ENCODE measurements at places on chromosomes 2 and 18. TPM values are rescaled to one million over a fixed set of nuclear protein-coding genes. Genes with fewer than 3 reads are reported as not detected.

DNA sequence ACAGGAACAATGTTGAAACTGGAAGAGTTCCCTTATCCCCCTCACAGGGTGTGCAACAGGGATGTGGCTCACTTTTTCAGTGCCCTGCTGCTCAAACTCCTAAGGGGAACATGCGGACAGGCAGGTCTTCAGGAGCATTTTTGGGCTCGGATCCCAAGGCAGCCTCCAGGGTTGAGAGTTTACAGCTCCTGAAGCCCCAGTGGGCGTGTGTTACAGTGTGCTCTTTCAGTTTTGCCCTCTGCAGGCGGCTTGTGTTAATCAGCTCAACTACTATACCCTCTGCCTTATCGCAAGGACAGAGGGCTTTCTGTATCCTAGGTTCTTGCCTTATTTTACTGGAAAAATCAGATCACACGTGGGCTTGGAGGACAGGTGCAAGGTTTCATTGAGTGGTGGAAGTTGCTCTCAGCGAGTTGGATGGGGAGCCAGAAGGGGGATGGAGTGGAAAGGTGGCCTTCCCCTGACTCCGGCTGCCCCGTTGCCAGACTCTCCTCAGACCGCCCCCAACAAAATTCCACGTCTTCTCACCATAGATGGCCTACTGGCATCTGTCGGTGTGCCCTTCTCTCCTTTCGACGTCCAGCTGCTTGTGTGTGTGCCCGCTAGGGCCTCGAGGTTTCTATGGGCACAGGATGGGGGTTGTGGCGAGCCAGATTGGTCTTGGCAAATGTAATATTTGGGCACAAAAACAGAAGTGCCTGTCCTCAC lies 541.9 kb downstream of the TMX3 start:
- no peak for DNase-seq

DNA sequence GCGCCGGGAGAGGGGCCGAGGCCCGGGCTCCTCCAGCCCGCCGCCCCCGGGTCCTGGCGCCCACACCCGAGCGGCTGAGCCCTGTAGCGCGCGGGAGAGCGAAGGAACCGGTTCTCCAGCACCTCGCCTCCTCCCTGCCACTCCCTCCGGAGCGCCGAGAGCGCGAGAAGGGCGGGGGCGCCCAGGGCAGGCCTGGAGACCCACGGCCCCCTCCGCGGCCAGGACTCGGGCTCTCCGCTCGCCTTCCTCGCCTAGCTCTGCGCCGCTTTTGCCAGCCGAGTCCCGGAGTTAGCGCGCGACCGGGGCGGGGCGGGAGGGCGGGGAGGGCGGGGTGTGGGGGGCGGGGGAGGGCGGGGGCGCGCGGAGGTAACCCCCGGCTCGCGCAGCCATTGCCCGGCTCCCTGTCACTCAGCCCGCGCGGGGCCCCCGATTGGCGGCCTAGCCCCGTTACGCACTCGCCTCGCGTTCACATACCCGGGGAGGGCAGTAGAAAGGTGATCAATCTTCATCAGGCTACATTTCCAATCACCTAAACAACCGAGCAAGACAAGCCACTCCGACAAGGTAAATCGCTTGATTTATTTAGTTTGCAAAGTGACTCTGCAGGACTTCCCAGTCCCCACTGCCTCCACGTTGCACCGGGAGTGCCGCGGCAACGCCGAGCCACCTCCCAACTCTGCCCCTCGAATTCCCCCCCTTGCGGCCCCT lies at the start of gene OTX1:
TSS of gene OTX1 (plus strand) at position 497 of the 708 bp plus-strand sequence. CDS start 2,161 bp downstream, outside the sequence.
- no peak for DNase-seq

DNA sequence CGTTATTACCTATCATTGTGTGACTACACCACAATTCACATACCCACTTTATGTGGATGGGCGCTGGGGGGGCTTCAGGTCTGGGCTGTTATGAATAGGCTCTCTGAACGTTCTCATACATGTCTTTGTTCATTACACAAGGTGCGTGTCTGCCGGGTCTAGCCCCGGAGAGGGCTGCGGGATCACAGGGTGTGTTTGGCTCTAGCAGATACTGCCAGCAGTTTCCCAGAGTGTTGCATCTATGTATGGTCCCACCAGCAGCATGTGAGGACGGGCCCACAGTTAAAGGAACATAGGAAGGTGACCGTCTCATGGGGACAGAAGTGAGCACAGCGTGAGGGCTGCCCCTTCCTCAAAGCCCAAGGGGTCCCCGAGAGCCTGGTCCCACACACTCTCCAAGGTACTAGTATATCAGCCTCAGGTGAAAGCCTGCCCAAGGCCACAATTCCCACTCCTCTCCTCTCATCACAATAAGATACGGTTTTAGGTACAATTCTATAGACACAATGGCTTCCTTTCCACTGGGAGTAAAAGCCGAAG lies 48.8 kb downstream of the TFCP2L1 start:
- DNase-seq, result no peak

GRCh38 chr18:6653880-6654279 lies 75.6 kb upstream of the ARHGAP28 start:
- DNase-seq, result no peak

DNA sequence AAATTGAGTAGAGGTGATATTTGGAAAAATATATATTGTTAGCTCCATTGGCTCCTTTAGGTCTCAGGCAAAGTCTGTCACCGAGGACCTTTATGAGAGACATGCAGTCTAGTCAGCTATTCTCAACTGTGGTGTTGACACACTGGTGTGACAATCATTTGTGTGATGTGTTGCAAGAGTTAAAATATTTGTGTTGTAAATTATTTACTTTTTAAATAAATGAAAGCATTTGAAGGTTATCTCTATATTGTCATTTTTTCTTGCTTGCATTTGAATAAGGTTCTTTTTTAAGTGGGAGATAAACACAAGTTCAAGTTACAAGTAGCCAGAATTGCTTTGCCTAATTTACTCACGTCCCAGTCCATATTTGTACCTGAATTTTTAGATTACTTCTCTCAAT lies 4.3 kb downstream of the REL start:
- no peak for DNase-seq

DNA sequence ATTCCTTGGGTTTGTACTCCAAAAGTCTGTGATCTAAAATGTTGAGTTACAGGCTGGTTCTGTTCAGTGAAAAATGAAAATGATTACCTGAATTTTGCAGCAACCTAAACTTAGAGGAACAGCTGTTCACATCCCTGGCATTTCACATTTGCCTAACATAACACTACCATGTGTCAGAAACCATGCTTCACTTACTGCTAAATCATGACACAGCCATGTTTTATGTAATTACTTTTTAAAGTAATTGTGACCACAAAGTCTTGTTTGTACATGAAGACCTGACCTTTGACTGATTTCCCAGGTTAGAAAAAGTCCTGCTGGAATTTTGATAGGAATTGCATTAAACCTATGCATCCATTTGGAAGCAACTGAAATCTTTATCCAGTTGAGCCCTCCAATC lies 79.1 kb downstream of the FAM168B start:
- DNase-seq, result no peak

GRCh38 chr2:157233506-157233905 lies 24.0 kb upstream of the GALNT5 start:
- no peak for DNase-seq

DNA sequence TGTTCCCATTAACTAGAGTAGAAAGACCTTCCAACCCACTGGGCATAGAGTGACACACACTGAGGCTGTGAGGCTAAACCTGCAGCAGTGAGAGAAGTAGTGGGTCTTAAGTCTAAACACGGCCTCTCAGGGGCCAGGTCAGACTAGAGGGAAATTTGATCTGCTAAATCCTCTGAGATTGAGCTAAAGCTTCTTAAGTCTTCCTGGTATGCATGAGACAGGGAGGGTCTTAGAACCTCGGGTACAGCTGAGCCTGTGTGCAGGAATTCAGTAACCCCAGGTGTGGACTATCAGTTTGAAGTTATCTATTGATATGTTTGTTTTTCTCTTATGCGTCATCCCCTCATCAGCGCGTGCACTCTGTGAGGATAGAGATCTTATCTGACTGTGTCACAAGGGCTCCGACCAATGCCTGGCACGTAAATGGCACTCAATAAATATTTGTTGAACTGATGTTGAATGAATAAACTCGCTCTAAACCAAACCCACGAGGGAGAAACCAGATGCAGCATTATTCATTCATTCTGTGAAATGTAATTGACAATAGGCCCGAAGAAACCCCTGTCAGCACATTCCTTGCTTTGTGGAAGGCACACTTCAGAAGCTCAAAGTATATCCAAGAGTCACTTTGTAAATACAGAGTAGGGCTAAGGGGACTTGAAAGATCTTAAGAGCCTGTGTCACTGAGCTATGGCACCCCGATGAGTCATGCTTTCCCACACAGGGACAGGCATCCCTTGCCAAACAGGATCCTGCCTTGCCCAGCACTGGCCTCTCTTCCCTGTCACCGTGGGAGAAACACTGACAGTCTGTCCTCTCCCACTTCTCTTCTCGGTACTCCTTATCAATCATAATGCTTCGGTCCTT lies 21.7 kb upstream of the RAB10 start:
- no peak for DNase-seq

DNA sequence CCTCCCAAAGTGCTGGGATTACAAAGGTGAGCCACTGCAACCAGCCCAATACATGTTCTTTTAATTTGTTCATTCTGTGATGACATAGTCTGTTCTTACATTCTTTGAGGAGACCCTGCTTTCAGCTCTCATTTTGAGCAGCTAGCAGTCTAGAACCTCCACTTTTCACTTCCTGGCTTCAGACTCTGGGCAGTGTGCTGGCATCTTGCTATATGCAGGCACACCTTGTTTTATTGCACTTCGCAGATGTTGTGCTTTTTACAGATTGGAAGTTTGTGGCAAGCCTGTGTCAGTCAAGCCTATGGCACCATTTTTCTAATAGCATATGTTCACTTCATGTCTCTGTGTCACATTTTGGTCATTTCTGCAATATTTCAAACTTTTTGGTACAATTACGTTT lies 72.4 kb downstream of the PRKCE start:
- no peak for DNase-seq

- DNase-seq, result no peak
Observed at GRCh38 chr2:161096336-161096735, 63.9 kb upstream of the TANK start.

GRCh38 chr2:120885749-120886148 lies 150.1 kb downstream of the GLI2 start:
- no peak for DNase-seq

- no peak for DNase-seq
Observed at GRCh38 chr2:176118601-176119339, 2.2 kb downstream of the HOXD10 start.

GRCh38 chr18:26813043-26813442 lies 52.5 kb downstream of the AQP4 start:
- no peak for DNase-seq

DNA sequence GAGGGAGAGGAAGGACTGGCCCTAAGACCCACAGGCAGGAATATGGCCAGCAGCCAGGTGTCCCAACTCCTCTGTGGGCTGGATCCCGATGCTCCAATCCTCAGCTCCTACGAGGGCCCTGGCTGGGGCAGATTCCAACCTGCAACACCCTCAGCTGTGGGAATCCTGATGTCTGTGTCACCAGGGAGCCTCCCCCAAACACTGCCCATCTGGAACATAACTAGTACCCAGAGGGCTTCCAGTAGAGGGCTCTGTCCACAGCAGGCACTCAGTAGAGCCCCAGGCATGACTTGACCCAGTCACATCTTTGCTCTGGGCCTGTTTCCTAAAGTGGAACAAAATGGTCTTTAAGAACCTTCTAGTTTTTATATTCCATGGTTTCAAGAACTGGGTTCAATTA lies 20.6 kb upstream of the LOXHD1 start:
- DNase-seq, result no peak

Gene LBX2
- 0.94 TPM for total RNA-seq

Gene GRHL1
- total RNA-seq, result 0.88 TPM

Gene KLHL41
- 0.27 TPM for total RNA-seq

Gene MYCN
- total RNA-seq, result not detected

Gene RGPD3
- total RNA-seq, result 0.04 TPM

Data from CD8-positive, alpha-beta memory T cell (primary cell).